ENCODE measurements at places on chromosomes 16 and 17.

DNA sequence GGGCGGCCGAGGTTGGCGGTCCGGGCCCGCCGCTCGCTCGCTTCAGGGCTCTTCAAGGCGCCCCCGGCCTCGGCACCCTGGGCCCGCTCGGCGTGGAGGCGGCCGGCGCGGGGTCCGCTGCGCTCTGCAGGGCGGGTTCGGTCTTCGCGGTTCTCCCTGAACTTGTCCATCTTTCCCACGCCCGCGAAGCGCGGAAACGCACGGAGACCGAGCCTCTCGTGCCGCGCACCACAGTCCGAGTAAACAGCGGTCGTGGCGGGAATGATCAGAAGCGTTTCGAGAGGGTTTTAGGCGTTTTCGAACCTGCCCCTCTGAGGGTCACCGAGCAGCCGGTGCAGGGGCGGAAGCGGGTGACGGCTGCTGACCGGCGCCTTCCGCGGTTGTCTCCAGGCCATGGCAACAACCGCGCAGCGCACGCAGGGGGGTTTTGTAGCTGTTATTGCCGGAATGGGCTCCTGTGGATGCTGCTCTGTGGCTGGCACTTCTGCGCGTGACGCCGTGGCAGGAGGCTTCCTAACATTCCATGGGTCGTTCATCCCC, 414 bp downstream of the NARF start:
- no peaks in the 10 kb centered on the region for H3K27me3 ChIP-seq
- H3K4me3 ChIP-seq: peak overlapping the region; percentile 80
- DNase-seq: no peak
- H3K36me3 ChIP-seq: peaks cover 10% of the 10 kb centered on the region

DNA sequence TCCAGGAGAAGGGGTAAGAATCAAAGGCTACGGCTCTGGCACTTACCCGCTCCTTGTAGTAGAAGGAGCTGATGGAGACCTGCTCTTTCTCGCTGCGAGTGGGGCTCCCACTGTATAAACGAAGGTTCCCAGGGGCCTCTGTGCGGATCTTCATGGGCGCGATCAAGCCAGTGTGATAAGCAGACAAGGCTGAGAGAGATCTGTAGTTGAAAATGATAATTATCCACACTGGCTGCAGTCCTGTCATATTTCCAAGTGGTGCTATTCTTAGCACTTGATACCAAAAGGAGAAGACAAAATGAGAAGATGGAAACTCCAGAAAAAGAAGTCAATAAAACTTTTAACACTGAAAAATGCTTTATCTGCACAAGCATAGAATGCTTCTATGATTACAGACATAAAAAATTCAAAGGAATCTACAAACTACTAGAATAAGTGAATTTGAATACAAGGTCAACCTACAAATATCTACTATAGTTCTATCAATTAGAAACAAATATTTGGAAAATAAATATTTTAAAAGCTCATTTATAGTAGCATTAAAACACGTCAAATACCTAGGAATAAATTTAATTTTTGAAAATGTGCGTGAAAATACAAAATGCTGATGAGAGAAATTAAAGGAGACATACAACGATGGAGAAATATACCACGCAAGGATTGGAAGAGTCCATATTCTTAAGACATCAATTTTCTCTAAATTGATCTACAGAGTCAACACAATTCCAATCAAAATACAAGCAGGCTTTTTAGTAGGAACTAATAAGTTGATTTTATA, 80.8 kb downstream of the WDR59 start:
- no peak overlapping the region for H3K4me3 ChIP-seq
- no peaks in the 10 kb centered on the region for H3K4me1 ChIP-seq
- DNase-seq: no peak
- no peak overlapping the region for H3K27ac ChIP-seq

DNA sequence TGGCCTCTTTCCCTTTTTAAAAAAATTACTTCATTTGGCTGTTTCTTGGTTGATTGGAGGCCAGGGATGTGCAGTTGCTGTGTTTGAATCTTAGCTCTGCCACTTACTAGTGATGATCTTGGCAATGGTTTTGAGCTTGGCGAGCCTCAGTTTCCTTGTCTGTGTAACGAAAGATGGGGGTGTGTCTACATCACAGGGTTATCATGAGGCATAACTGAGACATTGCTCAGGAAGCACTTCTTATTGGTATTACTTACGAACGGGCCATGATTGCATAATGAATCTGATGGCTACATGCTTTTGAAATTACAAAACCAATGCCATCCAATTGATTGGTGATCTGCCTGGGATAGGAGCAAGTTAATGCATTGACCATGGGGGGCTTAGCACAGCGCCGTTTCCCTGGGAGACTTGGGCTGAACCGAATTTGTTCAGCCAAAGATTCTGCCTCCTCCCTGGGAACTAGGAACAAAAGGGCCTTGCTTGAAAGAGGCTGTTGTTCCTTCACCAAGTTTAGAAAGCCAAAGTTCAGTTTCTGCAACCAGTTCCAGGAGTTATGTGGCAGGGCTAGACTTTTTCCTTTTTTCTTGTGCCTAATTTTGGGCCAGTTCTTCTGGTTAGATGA, 21.9 kb downstream of the CMIP start:
- no peaks in the 10 kb centered on the region for H3K27me3 ChIP-seq
- H3K36me3 ChIP-seq: peaks cover 7% of the 10 kb centered on the region
- H3K4me3 ChIP-seq: no peak overlapping the region

DNA sequence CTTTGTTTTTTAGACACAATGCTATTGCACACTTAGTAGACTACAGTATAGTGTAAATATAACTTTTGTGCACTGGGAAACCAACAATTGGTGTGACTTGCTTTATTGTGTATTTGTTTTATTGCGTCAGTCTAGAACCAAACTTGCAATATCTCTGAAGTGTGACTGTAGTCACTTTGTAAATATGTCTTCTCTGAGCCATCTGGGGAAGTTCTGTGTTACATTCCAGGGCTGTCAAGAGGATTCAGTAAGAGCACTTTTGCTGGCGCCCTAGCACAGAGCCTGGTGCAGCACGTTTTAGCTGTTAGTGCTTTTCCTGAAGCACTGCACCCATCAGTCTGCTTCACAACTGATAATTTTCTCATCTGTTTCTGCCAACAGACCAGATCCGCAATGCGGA, 73.2 kb downstream of the NT5M start:
- no peaks in the 10 kb centered on the region for H3K36me3 ChIP-seq
- H3K27ac ChIP-seq: no peak overlapping the region
- no peak for DNase-seq
- no peak overlapping the region for H3K4me3 ChIP-seq

DNA sequence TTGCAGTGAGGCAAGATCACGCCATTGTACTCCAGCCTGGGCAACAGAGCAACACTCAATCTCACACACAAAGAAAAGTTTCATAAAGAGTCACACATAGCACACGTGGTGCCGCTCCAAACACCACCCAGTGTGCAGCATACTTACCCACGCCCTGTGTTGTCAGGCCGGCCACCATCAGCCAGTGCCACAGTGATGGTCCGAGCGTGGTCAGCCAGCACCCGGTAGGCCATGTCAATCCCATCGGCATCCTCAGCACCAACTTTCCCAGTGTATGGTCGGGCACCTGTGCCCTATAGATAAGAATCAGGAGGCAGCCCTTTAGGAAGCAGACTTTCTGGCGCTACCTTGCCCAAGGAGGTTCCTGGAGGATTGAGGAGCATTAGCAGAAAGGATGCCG, 17.7 kb upstream of the EXOSC6 start:
- H3K27ac ChIP-seq: no peak overlapping the region
- H3K4me1 ChIP-seq: no peaks in the 10 kb centered on the region
- peaks cover 35% of the 10 kb centered on the region for H3K36me3 ChIP-seq
- no peak for DNase-seq
- no peak overlapping the region for H3K4me3 ChIP-seq

- H3K27me3 ChIP-seq: no peaks in the 10 kb centered on the region
- no peak overlapping the region for H3K27ac ChIP-seq
- no peaks in the 10 kb centered on the region for H3K4me1 ChIP-seq
- no peak for DNase-seq
- H3K4me3 ChIP-seq: no peak overlapping the region
- no peaks in the 10 kb centered on the region for H3K36me3 ChIP-seq
These were observed 113.8 kb downstream of the ABCC12 start for GRCh38 chr16:48041981-48042421.

DNA sequence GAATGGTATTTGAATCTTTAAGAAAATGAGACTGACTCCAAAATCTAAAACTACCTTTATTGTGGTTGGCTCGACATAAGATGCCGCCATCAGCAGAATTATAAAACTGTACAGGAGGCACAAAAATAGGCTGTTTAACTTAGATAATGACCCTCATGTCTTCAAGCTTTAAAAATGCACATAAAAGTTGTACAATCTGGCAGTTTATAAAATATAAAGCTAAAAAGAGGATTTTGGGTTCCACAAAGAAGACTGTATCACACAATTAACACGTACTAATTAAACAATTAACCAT, 18.6 kb upstream of the ICAM2 start:
- H3K4me3 ChIP-seq: no peak overlapping the region
- no peaks in the 10 kb centered on the region for H3K4me1 ChIP-seq
- no peaks in the 10 kb centered on the region for H3K36me3 ChIP-seq
- DNase-seq: no peak
- no peak overlapping the region for H3K27ac ChIP-seq

- H3K4me1 ChIP-seq: peaks cover 30% of the 10 kb centered on the region
- H3K27ac ChIP-seq: no peak overlapping the region
- H3K36me3 ChIP-seq: peaks cover 45% of the 10 kb centered on the region
- H3K4me3 ChIP-seq: no peak overlapping the region
- no peaks in the 10 kb centered on the region for H3K27me3 ChIP-seq
These were observed 159.1 kb downstream of the PRKCA start for GRCh38 chr17:66461343-66461995.

DNA sequence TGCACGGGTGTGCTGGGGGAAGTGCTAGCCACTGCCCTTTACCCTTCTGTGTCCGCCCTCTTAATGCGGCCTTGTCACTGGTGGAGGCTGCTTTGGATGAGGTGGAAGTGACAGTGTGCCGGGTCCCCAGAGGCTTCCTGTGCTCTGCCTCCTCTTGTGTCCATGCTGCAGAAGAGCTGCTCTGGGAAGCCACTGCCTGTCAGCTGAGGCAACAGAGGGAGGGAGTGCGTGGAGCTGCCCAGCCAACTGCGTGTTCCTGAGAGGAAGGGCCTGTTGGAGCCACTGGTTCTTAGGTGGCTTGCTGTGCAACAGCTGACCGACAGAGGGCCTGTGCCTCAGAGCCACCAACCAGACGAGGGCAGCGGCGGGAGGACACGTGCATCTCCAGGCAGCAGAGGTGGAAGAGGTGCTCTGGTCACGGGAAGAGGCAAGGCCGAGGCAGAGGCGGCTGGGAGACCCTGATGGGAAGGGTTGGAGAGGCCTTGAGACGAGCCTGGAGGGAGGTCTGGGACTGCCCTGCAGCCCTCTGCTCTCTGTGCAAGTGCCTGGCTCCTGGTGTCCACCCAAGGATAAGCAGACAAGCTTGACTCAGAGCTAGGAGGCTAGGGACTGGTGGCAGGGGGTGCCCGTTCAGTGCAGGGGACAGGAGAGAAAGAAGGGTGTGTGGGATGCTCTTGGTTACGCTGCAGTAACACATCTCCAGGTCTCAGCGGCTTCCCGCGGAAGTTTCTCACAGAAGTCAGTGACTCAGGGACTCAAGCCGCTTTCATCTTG, 25.4 kb downstream of the B9D1 start:
- peaks cover 4% of the 10 kb centered on the region for H3K4me1 ChIP-seq
- H3K4me3 ChIP-seq: no peak overlapping the region
- peaks cover 33% of the 10 kb centered on the region for H3K27me3 ChIP-seq

DNA sequence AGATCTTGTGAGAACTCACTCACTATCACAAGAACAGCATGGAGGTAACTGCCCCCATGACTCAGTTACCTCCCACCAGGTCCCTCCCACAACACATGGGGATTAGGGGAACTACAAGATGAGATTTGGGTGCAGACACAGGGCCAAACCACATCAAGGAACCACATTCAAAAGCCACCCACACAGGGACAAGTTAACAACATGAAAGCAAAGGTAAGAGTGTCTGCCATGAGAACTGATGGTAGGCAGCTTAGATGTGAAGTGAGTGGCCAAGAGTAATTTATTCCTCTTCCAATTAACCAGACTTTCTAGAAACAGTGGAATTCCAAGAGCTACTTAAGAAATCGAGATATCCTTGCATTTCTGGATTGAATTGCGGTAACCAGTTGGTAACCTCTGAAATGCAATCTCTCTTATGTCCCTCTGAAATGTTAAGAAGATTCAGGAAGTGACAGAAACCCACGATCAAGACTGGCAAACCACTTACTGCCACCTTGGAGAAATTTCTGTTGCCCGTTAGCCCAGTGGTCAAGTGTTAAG, 167.4 kb upstream of the CACNG5 start:
- peaks cover 42% of the 10 kb centered on the region for H3K36me3 ChIP-seq
- peak overlapping the region; percentile 33 for H3K4me3 ChIP-seq
- no peaks in the 10 kb centered on the region for H3K27me3 ChIP-seq
- peak overlapping the region; percentile 77 for H3K27ac ChIP-seq

- DNase-seq: no peak
- H3K4me1 ChIP-seq: peaks cover 42% of the 10 kb centered on the region
- H3K27me3 ChIP-seq: no peaks in the 10 kb centered on the region
- peak overlapping the region; percentile 93 for H3K4me3 ChIP-seq
- peaks cover 12% of the 10 kb centered on the region for H3K36me3 ChIP-seq
These were observed 1.5 kb upstream of the PRKCA start for GRCh38 chr17:66300956-66301355.

DNA sequence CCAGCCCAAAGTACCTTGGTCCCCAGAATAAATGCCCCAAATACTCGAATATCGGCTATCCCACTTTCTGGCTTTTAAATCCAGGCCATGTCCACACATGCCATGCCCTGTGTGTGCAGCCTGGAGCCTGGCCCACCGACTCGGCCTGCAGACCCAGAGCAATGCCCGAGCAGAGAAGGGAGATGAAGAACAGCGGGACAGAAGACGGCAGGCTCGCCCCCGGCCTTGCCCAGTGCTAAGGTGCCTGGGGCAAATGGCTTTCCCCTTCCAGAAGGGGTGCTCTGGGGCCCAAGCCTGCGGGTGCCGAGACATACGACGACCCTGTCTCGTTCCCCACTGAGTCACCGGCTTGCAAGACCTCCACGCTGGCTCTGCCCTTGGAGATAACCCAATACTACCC, 8.0 kb downstream of the CLUH start:
- no peak for DNase-seq
- H3K4me1 ChIP-seq: peaks cover 7% of the 10 kb centered on the region
- peaks cover 4% of the 10 kb centered on the region for H3K36me3 ChIP-seq
- no peak overlapping the region for H3K4me3 ChIP-seq

DNA sequence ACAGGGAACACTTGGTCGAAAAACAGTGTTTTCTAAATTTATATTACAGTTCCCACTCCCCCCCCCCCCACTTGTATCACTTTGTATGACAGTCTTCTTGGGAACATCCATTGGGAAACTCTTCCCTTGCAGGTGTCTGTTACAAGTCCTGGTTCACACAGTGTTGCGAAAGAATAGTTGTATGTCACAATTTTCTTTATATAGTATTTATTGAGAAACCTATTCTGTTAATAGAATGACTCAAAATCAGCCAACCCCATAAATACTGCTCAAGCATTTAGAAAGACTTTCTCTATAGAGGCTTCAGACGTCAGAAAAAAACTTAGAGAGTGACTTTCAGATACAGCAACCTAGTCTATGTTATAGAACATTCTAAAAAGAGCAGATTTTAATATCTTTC, 414.4 kb downstream of the WWOX start:
- H3K4me3 ChIP-seq: no peak overlapping the region
- no peak for DNase-seq
- H3K27me3 ChIP-seq: no peaks in the 10 kb centered on the region
- peaks cover 2% of the 10 kb centered on the region for H3K36me3 ChIP-seq
- no peaks in the 10 kb centered on the region for H3K4me1 ChIP-seq

GRCh38 chr17:53792451-53792850, 30.3 kb upstream of the KIF2B start:
- no peaks in the 10 kb centered on the region for H3K36me3 ChIP-seq
- H3K27ac ChIP-seq: no peak overlapping the region
- no peaks in the 10 kb centered on the region for H3K4me1 ChIP-seq
- no peak overlapping the region for H3K4me3 ChIP-seq
